ENCODE measurements at places on chromosomes 11 and 22.

DNA sequence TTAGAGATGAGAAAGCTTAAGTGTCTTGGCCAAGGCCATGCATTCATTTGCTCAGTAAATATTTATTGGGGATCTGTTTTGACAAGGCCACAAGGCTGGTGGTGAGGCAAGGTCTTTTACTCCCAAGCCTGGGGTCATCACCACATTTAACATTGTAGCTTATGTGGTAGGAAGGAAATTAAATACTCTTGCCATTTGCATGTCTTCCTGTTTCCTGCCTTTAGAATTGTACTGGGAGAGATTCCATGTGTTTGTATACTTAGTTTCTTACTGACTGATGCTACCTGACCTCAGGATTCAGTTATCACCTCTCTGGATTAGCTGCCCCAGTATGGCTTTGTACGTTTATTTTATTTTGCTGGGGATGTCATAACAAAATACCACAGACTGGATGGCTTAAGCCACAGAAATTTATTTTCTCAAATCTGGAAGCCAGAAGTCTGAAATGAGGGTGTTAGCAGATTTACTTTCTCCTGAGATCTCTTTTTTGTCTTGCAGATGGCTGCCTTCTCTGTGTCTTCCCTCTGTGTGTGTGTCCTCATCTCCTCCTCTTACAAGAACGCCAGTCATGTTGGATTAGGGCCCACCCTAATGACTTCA lies 44.8 kb downstream of the SPECC1L start:
- no peak for DNase-seq

DNA sequence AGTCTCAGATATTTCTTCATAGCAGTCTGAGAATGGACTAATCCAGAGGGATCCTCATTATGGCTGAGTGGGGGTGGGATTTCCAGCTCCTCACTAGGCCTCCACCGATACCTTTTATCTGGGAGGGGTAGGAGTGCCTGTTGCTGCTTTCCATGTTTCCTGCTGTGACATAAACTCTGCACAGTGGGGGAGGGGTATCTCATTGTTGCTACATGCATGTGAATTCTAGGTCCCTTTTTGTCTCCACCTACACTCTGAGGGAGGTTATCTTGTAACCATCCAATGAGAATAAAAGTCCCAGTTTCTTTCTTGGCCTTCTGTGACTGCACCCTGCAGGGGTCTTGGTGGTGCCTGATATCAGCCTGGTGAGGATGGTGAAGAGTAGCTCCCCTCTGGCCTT lies 60.5 kb downstream of the ADAMTS15 start:
- DNase-seq: no peak

DNA sequence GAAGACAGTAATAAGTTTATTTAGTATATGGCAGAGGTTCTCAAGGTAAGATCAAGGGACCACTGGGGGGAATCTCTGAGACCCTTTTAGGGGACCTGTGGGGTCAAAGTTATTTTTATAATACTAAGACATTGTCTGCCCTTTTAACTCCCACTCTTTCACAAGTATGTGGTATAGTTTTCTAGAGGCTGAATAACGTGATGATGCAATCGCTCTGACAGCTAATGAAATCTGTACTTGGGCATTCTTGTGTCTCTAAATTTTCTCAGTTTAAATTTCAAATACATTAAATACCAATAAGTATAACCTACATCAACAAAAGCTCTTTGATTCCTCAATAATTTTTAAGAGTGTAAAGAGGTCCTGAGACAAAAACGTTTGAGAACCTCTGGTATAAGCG lies 147.9 kb downstream of the ATG16L2 start:
- no peak for DNase-seq

DNA sequence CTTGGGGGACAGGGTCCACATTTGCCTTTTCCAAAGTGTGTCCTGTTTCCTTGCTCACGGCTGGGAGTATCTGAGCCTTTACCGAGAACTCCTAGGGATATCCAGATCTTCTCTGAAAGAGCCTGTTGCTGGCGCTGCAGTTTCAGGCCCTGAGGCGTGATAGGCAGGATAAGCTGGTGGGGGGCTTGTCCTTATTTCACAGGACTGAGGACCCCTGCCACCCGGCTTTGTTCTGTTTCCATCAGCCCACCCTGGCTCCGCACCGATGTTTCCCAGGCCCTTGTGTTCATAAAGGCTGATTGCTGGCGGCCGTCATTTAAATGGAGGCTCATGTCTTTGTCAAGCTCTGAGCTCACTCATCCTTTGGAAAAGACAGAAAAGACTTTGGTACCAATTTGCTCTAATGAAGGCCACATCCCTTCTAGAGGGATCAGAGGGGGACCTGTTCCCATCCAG lies 9.4 kb upstream of the NPTXR start:
- DNase-seq: no peak

DNA sequence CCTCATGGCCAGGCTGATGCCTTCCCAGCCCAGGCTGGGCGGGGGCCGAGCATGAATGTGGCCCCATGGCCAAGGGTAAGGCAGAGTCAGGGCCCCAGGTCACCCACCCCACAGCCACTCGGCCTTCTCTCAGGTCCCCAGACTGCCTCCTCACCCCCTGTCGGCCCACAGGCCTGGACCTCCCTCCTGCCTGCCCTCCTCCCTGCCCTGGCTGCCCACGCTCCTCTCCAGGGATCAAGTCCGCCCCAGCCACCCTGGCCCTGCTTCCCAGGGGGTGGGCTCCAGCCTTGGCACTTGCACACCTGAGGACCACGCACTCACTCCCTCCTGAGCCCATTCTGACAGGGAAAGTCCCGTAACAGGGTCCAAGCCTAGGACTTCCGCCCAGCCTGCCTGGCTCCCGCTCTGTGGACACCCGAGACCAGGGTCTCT lies 37.8 kb upstream of the TH start:
- no peak for DNase-seq

DNA sequence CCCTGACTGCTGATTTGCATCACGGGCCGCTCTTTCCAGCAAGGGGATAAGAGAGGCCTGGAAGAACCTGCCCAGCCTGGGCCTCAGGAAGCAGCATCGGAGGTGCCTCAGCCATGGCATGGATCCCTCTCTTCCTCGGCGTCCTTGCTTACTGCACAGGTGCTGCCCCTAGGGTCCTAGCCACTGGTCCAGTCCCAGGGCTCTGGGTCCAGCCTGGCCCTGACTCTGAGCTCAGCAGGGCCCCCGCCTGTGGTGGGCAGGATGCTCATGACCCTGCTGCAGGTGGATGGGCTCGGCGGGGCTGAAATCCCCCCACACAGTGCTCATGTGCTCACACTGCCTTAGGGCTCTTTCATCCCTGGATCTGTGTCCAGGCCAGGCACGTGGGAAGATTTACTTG lies 7.0 kb upstream of the IGLL5 start:
- DNase-seq: no peak

GRCh38 chr22:18109410-18110193 lies 1.0 kb upstream of the TUBA8 start:
- no peak for DNase-seq

GRCh38 chr11:2035382-2035781 lies 37.7 kb upstream of the H19 start:
- no peak for DNase-seq

DNA sequence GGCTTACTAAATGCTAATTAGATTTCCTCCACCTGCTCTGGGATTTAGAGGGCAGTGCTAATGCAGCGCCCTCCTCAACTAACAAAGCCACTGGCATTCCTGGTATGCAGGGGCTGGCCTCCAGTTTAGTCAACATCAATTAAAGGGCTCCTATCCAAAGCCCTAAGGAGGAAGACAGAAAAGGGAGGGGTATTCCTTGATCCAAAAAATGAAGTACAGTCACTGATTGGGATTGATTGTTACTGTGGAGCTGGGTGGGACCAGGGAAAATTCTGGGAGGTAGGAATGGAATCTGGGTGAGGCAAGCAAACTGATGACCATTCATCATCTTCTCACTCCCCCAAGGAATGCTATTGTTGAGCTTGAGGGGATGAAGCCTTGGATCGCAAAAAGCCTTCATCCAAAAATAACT lies 52.2 kb downstream of the GAB2 start:
- DNase-seq: no peak

GRCh38 chr11:111189466-111189865 lies 56.1 kb upstream of the POU2AF2 start:
- DNase-seq: no peak

GRCh38 chr11:105857728-105858127 lies 164.3 kb downstream of the MSANTD4 start:
- no peak for DNase-seq

GRCh38 chr11:132123854-132124835 lies 753.7 kb downstream of the NTM start:
- no peak for DNase-seq

DNA sequence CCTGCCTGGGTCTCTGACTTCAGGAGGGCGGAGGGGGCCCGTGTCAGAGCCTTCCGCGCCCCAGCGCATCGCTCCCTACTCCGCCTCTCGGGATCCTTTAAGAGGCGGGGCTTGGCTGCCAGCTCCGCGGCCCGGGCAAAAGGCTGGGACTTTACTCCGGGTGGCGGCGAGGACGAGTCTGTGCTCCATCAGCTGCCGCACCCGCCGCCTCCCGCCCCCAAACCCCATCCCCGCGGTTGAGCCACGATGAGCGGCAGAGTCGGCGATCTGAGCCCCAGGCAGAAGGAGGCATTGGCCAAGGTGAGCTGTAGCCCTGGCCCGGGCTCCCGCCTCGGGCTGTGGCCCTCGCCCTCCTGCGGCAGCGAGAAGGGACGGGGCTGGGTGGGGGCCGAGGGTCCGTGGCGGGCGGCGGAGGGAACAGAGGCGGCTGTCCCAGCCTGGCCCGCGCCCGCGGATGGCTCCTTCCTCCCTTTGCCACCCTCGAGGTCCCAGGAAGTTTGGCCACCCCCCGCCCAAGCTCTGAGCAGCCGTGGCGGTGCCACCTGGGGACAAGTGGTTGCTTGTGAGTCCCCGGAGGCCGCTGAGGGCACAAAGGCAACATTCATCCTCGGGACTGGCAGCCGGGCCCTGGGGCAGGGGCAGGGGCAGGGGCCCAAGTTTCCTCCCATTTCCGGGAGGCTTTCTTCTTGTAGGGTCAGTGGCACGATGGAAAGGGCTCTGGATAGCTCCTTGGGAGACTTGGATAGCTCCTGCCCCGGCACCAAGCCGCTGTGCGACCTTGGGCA lies at the start of gene SEC14L2:
TSS of gene SEC14L2 (plus strand) at position 148 of the 785 bp plus-strand sequence. CDS start at position 247, 99 bp downstream.
- peak; percentile 16 for DNase-seq
